Thoracic aorta (tissue), 2 donors: ENCODE measurements at places on chromosomes 3 and 15.

DNA sequence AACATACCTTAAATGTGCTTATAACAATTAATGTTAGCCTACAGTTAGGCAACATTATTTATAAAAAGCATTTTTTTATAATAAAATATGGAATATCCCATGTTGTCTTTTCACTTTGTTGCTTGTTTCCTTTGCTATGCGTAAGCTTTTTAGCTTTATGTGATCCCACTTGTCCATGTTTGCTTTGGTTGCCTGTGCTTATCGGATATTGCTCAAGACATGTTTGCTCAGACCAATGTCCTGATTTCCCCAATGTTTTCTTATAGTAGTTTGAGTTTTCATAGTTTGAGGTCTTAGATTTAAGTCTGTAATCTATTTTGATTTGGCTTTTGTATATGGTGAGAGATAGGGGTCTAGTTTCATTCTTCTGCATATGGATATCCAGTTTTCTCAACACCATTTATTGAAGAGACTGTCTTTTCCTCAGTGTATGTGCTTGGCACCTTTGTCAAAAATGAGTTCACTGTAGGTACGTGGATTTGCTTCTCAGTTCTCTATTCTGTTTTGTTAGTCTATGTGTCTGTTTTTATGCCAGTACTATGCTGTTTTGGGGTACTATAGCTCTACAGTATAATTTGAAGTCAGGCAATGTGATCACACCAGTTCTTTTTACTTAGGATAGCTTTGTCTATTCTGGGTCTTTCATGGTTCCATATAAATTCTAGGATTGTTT lies 592.7 kb upstream of the SEMA6D start:
- DNase-seq, result no peak

DNA sequence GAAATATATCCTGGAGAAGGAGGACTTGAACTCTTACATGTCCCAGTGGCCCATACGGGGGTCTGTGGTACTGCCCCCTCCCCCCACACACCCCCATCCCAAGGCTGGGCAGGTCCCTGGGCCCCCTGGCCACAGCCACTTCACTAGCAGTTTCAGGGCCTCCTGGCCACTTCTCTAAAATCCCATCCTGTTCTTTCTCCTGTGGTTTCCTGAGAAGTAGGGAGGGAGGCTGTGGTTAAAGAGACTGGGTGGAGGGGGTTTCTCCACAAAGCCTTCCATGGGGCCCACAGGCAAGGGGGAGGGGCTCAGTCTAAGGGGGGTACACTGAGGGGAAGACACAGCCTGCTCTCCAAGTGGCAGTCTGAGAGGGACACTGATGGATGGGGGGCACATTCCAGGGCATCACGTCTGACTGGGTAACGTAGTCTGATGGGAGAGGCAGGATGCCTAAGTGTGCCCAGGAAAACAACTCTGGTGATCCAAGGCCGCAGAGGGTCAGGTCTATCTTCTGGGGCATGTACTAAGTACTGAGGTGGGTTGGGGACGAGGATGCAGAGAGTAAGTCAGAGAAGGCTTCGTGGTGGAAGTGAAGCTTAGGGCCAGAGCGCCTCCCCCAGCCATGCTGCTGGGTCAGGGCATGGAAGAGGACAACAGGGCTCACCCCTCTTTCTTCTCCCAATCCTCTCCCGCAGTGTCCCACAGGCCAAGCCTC lies 48.0 kb upstream of the C15orf39 start:
- DNase-seq, result no peak

- no peak for DNase-seq
Measured at GRCh38 chr15:99158626-99159412, 53.9 kb downstream of the SYNM start.

DNA sequence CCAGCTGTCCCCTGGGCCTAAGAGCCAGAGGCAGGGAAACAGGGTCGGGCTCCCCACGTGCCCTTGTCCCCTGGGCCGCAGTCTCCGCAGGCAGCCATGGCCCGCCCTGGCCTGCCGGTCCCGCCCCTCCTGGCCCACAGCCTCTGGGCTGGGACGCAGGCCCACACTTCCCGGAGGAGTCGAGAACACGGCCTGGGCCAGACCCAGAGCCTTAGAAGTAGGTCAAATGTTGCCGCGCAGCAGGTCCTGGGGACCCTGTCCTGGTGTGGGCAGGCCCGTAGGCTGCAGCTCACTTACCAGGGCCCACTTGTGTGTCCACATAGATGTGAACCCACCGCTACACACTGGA lies 4.3 kb upstream of the MYL3 start:
- DNase-seq, result no peak

- DNase-seq, result no peak
Measured at GRCh38 chr3:154559623-154560022, 129.6 kb upstream of the GPR149 start.

DNA sequence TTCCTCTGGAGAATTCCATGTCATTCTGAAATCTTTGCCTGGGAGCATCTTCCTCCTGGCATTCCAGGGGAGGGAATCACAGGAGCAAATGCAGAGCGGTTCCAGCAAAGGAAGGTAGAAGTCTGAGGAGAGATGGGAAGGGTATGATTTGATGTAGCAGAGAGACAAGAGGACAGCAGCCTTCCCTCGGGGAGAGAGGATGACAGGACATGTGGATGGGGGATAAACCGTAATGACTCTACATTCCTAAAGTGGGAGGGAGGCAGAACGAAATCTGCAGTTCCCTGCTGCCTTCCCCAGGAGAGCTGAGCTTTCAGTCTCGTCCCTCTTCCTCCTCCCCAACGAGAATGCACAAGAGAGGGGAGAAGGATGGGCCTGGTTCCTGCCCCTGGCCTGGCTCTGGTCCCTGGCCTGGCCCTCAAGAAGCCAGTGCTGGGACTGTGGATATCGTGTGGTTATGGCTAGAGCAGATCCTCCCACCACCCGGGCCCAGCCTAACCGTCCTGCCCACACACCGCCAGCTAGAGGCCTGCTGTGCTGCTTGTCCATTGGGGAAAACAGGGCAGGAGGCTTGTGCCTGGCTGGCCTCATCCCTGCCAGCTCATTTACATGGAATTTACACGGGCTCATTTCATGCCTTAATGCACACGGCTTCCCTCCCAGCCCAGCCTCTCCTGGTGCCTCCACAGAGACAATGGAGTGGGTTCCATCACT lies 26.6 kb downstream of the SEMA7A start:
- no peak for DNase-seq

DNA sequence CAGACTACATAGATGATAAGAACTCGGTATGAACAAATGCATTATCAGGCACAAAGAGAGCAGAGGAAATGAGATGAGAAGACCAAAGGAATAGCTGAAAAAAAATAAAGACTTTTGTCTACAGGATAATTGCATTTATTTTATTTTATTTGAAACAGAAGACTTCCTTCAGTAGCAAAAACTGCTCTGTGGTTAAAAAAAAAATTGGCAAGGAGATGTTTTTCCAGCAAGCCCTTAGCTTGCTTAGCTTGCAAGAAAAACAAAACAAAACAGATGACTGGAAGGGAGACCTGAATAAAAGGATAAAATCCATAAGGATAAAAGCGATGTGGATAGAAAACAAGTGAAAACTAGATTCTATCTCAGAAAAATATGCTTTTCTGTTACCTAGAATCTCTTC lies 9.1 kb upstream of the PPM1L start:
- no peak for DNase-seq

GRCh38 chr3:132872711-132873110 lies 150.5 kb upstream of the NPHP3 start:
- DNase-seq, result no peak

GRCh38 chr15:75348034-75348561 lies 1.3 kb downstream of the NEIL1 start:
- DNase-seq, result no peak

DNA sequence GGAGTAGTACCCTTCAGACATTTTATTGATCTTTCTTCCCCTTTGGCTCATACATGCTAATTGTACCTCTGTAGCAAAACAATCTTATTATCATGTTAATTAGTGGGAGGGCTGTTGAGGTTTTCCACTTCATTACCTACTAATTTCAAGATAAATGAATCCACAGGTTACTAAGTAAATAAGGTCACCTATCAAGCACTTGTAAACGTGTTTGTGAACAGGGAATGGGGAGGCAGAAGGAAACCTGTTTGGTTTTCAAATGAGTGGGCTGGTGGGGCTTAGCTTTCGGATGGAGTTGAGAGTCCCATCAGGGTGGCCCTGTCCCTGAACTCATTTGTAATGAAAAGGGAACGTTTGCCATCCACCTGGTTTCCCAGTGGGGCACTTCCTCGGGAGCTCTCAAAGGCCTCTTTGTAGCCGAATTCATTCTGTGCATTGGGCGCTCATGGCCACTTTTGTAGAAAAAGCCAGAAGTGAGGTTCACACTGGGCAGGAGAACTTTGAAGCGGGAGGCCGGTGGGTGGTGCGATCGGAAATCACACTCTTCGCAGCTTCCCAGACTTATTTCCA lies 419.8 kb upstream of the NR2F2 start:
- no peak for DNase-seq

- DNase-seq, result peak; percentile 43
Measured at GRCh38 chr15:72237029-72237852, 6.3 kb upstream of the PKM start.

- DNase-seq, result no peak
Measured at GRCh38 chr3:79602385-79602784, 165.4 kb downstream of the ROBO1 start.

DNA sequence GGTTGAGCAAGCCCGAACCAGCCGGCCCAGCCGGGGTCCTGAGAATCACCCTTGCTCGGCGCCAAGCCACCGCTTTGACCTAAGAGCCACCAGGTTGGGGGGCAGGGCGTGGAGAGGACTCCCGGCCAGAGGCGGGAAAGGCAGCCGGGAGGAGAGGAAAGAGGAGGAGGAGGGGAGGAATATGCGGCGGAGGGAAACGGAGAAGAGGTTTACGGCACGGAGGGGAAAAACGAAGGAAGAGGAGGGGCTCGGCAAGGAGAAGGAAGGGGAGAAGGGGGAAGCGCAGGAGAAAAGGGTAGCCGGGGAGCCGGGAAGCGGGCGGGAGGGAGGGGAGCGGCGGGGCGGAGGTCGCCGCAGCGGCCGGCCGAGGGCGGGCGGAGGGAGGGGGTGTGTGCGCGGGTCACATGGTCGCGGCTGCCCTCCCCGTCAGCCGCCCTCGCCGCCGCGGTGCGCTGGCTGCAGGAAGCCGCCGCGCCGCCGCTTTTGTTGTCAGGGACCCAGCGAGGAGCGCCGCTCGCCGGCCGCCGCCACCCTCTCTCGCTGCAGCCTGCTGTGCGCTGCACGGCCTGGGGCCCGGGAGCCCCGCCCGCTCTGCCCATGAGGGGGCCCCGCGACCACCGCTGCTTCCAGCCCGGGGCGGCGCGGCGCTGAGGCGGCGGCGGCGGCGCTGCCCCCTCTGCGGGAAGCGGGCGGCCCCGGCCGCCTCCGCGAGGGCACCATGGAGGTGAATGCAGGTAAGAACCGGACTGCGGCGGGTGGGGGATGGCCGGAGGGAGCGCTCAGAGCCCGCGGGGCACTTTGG lies at the start of gene NR1D2:
Gene NR1D2, plus strand, starts transcription at position 426 of the 802 bp plus-strand sequence. Its CDS starts 293 bp downstream, at position 719.
- peak; percentile 32 for DNase-seq

DNA sequence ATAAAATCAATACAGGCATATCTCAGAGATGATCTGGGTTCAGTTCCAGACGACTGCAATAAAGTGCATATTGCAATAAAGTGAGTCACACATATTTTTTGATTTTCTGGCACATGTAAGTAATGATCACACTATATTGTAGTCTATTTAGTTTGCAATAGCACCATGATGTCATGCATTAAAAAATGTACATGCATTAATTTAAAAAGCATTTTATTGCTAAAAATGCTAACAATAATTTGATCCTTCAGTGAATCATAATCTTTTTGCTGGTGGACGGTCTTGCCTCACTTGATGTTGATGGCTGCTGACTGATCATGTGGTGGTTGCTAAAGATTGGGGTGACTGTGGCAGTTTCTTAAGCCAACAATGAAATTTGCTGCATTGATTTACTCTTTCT lies 511.1 kb downstream of the OTOL1 start:
- no peak for DNase-seq

- no peak for DNase-seq
Measured at GRCh38 chr3:67431887-67432286, 222.5 kb downstream of the SUCLG2 start.

DNA sequence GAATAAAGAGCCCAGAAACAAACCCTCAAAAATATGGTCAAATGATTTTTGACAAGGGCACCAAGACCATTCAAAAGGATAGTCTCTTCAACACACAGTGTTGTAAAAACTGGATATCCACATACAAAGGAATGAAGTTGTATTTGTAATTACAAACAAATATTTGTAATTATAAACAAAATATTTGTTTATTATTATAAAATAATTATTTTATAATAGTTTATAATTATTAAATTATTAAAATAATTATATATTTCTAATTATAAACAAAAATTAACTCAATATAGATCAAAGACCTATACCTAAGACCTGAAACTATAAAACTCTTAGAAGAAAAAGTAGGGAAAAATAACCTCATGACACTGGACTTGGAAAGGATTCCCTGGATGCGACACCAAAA lies 23.3 kb upstream of the ACAN start:
- no peak for DNase-seq

DNA sequence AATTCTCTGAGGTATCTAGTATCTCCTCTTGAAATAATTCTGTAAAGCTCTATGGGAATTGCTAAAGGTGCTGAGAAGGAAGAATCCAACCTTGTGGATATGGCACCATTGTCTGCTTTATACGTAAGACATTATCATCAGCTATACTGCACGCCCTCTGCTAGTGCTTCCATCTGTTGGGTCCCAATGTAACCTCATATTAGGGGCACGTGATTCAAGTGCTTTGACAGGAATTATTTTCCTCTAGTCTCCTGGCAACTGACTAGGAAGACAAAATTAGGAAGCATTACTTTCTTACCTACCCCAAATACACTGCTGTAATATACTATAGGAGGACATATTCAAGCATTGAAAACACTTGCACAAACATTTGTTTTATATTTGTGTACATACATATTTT lies 24.0 kb downstream of the COPS2 start:
- DNase-seq, result no peak

DNA sequence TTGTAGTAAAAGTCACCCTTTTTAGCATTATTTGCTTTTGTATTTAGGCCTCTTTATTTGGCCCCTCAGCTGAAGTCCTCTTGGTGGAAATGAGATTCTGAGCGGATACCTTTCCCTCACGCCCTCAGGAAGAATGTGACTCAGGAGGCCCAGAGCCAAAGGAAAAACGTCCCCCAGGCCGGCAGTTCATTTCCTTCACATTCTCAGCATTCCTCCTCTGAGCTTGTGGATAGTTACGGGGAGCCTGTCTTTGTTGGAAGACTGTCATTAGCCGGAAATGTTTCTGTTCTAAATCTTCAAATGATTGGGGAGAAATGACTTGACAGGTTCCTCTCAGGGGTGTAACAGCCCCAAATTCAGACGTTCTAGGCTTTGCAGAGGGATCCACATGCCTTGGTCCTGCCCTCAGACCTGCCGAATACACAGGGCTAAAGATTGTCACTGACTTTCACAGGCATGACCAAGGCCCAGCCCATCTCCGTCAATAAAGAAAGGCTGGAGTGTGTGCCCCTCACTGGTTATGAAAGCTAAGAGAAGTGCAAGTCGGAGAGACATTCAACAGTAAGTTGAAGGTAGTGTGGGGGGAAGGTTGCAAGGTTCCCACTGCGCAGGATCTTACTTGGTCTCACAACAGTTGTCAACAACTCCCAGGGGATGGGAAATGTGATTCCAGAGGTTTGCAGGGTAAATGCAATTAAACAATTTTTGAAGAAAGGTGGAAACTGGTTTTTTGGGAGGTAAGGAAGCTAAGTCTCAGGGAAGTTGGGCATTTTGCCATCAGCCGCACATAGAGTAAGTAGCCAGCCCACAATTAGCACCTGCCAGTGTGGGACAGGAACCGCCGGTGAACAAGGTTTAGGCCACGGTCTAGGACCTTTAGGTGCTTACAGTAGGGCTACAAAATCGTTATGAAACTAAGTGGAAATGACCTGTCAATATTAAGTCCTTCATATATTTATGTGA lies 39.7 kb upstream of the MYZAP start:
- no peak for DNase-seq
